ENCODE measurements at places on chromosomes 3 and 15.
A peak's percentile ranks its signal among the peaks of the same experiment; 100 is the strongest.

GRCh38 chr3:157423337-157423736 lies 13.3 kb upstream of the PTX3 start:
- DNase-seq = no peak

- DNase-seq = no peak
These were observed 39.0 kb downstream of the IL12A start for GRCh38 chr3:160027541-160028195.

GRCh38 chr3:165875644-165876043 lies 38.4 kb upstream of the BCHE start:
- no peak for DNase-seq

- no peak for DNase-seq
These were observed 69.4 kb upstream of the FILIP1L start for GRCh38 chr3:100183608-100184125.

DNA sequence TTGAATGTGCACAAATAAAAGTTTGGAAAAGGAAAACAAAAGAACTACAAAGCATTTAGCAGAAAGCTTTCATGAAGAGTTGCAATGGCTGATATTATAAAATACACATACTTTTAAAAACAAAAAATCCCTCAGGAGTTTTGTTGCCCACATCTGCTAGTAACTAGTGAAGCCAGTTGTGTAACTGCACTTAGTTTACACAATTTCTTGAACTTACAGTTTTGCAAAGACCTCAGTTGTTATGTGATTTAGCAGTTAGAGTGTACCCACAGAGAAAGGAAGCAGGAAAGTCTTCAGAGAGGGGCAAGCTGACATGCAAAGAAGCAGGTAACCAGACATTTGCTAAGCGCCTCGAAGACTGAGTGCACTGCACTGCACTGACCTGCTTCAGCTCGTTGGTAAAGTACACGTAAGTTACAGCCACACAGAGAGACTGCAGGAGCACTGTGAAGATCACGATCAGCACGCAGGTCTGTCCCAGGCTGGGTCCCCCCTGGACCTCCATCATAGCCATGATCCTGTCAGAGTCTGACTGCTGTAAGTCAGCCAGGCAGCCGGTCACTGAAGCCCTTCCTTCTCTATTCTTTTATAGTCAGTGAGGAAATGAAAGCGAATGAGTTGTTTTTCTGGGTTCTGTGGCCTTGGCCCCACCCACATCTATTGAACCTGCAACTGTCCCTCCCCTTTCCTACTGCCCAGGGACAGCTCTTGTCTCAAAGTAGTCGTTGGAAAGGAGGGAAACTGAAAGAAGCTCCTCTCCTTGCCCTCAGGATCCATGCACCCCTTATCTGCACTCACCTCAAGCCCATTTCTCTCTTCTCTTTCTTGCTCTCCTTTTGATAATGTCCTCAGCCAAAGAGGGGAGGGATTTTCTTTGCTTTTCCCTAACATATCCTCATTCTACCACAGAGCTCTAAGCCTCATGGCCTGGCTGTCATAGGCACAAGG lies at the start of gene TNFSF10:
Gene TNFSF10 (minus strand): TSS at position 560 of the 948 bp plus-strand sequence. CDS start 46 bp downstream, at position 514.
- no peak for DNase-seq

DNA sequence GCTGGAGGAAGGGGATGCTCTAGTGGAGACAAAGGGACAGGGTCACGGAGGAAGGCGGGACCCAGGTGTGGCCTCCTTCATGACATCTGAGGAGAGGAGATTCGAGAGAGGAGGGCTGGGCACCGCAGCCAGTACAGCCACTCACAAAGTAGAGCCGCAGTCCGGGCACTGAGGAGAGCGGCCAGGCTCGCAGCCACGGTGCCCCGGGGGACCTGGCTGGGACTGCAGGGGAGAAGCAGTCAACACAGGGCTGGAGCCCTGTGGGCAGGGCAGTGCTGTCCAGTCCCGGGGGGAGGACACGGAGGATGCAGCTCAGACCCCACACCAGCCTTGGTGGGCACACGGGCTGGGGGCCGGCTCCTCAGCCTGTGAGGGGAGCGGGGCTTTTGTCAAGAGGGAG lies 40.3 kb downstream of the HMCES start:
- DNase-seq = no peak

GRCh38 chr3:16842272-16843270 lies 42.2 kb upstream of the PLCL2 start:
- DNase-seq = peak; percentile 15

- no peak for DNase-seq
These were observed 302.5 kb upstream of the AZI2 start for GRCh38 chr3:28651159-28651558.

DNA sequence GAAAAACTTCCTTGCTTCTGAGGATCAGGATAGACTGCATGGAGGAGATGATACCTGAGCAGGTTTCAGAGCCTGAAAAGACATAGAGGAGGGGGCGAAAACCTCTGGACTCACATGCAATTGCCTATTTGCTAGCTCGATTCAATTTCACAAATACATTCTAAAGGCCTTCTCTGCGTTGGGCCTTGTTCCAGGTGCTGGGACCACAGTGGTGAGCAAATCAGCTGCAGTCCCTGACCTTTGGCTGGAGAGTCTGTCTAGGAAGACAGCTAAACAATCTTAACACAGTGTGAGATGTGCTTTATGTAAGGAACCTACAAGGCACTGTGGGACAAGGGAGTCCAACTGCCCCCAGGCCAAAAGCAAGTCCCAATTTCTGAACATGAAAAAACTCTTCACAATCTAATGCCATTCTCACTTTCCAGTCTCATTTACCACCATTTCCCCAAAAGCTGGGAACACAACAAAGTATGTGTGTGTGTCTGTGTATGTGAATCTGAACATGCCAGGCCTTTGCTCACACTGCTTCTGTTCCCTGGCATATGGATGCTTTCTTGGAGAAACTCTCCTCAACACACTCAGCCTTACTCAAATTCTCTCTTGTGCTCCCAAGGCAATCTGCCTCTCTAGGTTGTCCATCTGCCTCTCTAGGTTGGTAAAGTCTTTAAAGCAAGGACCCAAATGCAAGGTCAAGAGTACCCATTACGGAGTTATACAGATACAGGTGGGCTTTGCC lies 2.1 kb upstream of the PCCB start:
- no peak for DNase-seq

DNA sequence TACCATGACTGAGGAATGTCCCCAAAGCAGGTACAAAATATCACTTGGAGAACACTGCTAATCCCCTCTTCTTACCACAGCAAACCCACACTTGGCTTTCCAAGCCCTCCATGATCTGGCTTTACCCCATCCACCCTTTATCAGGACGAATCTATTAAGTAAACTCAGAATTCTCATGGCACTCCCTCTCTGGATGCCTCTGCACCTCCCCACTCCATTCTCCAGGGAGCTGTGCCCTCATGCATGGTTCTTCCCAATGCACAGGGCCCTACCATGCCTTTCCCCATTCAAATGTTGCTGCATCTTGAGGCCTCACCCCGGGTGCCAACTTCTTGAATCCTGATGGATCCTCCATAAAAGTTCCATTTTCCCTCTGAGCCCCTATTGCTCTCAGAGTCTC lies 2.3 kb downstream of the LYZL4 start:
- DNase-seq = no peak

- DNase-seq = no peak
These were observed 3.4 kb upstream of the GRM7 start for GRCh38 chr3:6857510-6857909.

DNA sequence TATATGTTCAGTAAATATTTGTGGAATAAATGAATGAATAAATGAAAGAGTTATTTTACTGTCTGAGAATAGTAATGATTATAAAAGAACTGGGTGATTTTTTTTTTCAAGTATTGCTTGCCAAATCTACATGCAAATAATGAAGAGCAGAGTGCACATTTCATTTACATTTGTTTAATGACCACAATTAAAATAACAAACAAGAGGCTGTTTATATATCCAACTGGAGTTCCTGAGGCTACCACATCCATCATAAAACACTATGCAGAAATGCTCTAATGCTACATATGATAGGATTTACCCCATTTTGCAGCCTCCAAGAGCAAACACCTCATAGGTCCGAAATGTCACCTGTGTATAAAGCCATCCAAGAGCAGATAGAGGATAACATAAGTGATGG lies 124.5 kb downstream of the ECT2 start:
- no peak for DNase-seq

GRCh38 chr3:134057006-134057653 lies 27.4 kb upstream of the SLCO2A1 start:
- no peak for DNase-seq

GRCh38 chr15:91521996-91522395 lies 331.5 kb upstream of the SLCO3A1 start:
- DNase-seq = no peak

DNA sequence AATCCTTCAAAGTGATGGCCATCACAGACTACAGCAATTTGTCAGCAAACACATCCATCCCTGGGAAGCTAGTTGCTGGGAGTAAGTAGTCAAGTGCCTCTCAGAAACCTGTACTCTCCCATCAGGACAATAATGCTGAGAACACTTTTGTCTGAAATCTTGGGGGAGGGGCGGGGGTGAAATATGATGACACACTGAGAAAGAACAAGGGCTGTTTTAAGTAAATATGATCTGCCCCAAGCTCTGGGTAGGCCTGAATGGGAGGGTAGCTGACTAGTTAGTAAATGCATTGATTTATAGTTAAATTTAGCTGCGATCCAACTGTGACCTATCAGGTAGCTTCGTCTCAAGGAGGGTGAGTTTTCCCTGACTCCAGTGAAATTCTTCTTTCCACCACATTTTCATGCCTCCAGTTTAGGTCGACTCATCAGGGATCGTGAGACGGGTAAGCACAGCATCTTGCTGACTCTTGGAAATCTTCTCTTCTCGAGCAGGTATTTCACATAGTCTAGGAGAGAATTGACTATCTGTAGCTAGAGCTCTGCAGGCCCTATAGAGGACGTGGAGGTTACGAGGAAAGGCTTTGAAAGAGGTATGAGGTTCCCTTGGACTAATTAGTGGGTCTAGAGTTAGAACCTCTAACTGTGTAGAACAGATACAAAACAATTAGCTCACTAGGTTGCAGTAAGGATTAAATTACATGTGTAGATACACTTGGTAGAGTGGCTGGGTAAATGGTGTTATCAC lies 213.4 kb upstream of the SLC2A2 start:
- no peak for DNase-seq

DNA sequence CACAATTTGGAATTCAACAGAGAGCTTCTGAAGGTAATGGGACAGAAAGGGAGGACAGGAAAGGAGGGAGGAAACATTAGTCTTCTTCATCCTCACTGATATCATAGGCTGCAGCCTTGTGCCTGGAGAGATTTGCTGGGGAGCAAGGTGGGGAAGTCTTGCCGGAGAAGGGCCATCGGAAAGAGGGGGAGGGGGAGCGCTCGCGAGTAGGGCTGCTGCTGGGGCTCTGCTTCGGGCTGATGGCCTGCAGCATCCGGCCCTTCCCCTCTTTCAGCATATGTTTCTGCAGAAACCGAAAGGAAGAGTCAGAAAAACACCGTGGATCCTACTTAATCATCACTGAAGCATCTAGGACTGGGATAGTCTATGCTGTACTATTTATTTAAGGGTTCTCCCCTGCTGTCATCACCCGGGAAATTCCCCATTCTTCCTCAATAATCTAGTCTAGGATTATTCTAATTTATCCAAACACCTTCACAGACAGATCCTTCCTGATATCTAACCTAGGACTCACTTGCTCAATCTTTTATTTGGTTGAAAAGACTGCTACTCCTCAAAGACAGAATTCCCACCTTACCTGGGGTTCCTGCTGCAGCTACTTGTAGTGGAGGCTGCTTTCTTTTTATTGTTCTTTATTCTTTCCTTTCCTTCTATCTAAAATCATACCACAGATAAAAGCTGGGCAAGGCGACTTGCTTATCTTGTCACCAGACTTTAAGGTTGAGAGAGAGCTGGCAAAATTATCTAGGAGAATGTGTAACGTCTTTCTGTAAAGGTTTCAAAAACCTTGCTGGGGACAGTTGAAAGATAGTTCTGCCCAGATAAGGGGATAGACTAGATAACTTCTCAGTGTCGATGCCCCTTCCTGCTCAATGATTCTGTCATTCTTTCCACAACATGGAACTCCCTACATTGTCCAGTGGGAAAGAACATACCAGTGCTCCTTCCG lies 22.6 kb downstream of the SLC51A start:
- DNase-seq = no peak

GRCh38 chr3:192843119-192843518 lies 74.5 kb downstream of the MB21D2 start:
- no peak for DNase-seq

DNA sequence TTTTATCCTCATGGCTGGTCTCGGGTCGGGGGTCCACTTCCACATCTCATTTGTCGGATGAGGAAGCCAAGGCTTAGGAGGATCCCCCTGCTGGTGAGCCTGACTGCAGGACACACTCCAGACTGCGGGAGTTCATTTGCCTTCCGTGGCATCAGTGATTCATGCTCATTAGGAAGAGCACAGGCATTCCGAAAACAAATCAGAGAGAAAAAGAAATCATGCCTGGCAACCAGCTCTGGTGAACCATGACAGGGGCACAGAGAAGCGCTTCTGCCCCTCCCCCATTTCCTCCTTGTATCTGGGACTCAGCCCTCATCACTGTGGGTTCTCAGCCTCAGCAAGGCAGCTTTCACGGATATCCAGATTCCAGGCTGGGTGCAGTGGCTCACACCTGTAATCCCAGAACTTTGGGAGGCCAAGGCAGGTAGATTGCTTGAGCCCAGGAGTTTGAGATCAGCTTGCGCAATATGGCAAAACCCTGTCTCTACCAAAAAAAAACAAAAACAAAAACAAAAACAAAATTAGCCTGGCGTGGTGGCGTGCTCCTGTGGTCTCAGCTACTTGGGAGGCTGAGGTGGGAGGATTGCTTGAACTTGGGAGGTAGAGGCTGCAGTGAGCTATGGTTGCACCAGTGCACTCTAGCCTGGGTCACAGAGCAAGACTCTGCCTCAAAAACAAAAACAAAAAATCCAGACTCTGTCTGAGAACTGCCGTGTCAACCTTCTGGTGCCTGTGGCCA lies 28.4 kb downstream of the IRAK2 start:
- DNase-seq = peak; percentile 64

GRCh38 chr3:138443091-138443490 lies 8.7 kb downstream of the ESYT3 start:
- DNase-seq = no peak

DNA sequence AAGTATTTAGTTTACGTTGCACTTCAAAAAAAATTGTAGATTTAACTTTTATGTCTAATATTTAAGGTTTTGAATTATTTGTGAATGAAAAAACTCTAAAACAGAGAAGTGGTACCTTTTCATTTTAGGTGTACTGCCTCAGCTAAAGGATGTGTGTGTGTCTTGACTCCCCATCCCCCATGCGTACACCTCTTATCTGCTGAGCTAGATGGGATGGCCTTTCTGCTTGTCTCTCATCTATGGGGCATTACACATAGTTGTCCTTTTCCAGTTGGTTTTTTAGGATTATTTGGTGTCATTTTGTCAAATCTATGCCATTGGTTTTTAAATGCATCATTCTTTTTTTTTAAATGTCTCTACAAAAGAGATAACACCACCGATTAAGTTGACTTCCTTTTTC lies 110.9 kb downstream of the FNDC3B start:
- DNase-seq = no peak

All from stimulated activated CD8-positive, alpha-beta memory T cell treated with anti-CD3 and anti-CD28 coated beads, Interleukin-7, amount 100 ng/mL, for 48 hours (primary cell).